ENCODE measurements at places on chromosomes 13 and 19. TPM values are rescaled to one million over a fixed set of nuclear protein-coding genes. Genes with fewer than 3 reads are reported as not detected.

GRCh38 chr19:18059297-18059696 lies 27.4 kb downstream of the IL12RB1 start:
- H3K27ac ChIP-seq: no peak overlapping the region
- no peaks in the 10 kb centered on the region for H3K36me3 ChIP-seq
- DNase-seq: no peak
- no peak overlapping the region for H3K4me3 ChIP-seq

- no peaks in the 10 kb centered on the region for H3K27me3 ChIP-seq
- no peaks in the 10 kb centered on the region for H3K36me3 ChIP-seq
- H3K4me1 ChIP-seq: peaks cover 11% of the 10 kb centered on the region
- peak overlapping the region; percentile 33 for H3K4me3 ChIP-seq
- no peak for DNase-seq
Observed at GRCh38 chr19:42131149-42132029, 857 bp downstream of the POU2F2 start.

DNA sequence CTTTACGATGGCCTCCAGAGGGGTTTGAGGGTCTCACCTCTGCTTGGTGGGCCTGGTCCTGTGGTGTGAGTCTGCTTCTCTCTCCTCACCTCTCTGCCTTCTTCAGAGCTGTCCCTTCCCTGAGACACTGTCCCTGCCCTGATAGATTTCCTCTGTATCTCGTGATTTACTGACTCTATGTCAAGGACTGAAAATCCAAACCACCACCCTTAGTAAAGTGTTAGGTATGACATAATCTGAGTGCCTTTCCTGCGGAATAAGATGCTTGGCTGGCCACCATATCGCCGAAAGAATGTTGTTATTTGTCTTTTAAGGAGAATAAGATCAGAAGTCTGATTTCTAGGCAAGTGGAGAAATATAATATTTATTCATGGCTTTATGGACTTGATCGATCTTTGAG lies 7.2 kb downstream of the SLC25A15 start:
- DNase-seq: no peak
- no peak overlapping the region for H3K4me3 ChIP-seq
- H3K4me1 ChIP-seq: no peaks in the 10 kb centered on the region
- peaks cover 2% of the 10 kb centered on the region for H3K36me3 ChIP-seq
- H3K27me3 ChIP-seq: no peaks in the 10 kb centered on the region

Gene ZNF492
- total RNA-seq: not detected
